ENCODE measurements at places on chromosomes 2 and 18. TPM values are rescaled to one million over a fixed set of nuclear protein-coding genes. Genes with fewer than 3 reads are reported as not detected.

The RALB gene
- 45.7 TPM for total RNA-seq

The HAAO gene
- 0.28 TPM for total RNA-seq

The CD8A gene
- 666 TPM for total RNA-seq

The KRTCAP3 gene
- total RNA-seq = 12.2 TPM

The LONRF2 gene
- total RNA-seq = 0.08 TPM

The DGKD gene
- total RNA-seq = 132 TPM

The TMEFF2 gene
- total RNA-seq = not detected

The MRPL30 gene
- total RNA-seq = 22.2 TPM

The TUBA4B gene
- total RNA-seq = not detected

The CLIP4 gene
- total RNA-seq = 36.2 TPM

The PTPRM gene
- 6.5 TPM for total RNA-seq

The HSPE1 gene
- 92.1 TPM for total RNA-seq

The EHD3 gene
- total RNA-seq = 1.5 TPM

The MERTK gene
- 0.89 TPM for total RNA-seq

The CCDC85A gene
- total RNA-seq = not detected

The GALNT14 gene
- not detected for total RNA-seq

The CDH19 gene
- total RNA-seq = not detected

The ALLC gene
- total RNA-seq = not detected

The KANSL1L gene
- 10.2 TPM for total RNA-seq

The ALPP gene
- not detected for total RNA-seq

The DQX1 gene
- 0.39 TPM for total RNA-seq

The POTEF gene
- not detected for total RNA-seq

The ABCG5 gene
- not detected for total RNA-seq

The ANKRD62 gene
- not detected for total RNA-seq

The TEKT4 gene
- total RNA-seq = not detected

The HADHA gene
- 104 TPM for total RNA-seq

The TRIM54 gene
- total RNA-seq = 0.19 TPM

The FER1L5 gene
- total RNA-seq = not detected

The EMILIN1 gene
- total RNA-seq = 1.2 TPM

The DES gene
- total RNA-seq = not detected

The GAREM2 gene
- total RNA-seq = 4.9 TPM

Data from activated naive CD8-positive, alpha-beta T cell treated with anti-CD3 and anti-CD28 coated beads, Interleukin-2, amount 10 ng/mL, durations not matched to agents 7 days and 5 days (primary cell).